CD8-positive, alpha-beta memory T cell (primary cell): ENCODE measurements at places on chromosomes 16 and 17. TPM values are rescaled to one million over a fixed set of nuclear protein-coding genes. Genes with fewer than 3 reads are reported as not detected.

DNA sequence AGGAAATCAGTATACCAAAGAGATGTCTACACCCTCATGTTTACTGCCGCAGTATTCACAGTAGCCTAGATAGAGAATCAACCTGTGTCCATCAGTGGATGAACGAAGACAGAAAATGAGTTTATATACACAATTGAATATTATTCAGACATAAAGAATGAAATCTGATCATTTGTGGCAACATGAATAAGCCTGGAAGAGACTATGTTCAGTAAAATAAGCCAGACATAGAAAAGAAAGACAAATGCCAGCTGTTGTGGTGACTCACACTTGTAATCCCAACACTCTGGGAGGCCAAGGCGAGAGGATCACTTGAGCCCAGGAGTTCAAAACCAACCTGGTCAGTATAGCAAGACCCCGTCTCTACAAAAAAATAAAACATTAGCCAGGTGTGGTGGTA is 16.1 kb downstream of the NUDT16L1 start:
- DNase-seq = no peak

DNA sequence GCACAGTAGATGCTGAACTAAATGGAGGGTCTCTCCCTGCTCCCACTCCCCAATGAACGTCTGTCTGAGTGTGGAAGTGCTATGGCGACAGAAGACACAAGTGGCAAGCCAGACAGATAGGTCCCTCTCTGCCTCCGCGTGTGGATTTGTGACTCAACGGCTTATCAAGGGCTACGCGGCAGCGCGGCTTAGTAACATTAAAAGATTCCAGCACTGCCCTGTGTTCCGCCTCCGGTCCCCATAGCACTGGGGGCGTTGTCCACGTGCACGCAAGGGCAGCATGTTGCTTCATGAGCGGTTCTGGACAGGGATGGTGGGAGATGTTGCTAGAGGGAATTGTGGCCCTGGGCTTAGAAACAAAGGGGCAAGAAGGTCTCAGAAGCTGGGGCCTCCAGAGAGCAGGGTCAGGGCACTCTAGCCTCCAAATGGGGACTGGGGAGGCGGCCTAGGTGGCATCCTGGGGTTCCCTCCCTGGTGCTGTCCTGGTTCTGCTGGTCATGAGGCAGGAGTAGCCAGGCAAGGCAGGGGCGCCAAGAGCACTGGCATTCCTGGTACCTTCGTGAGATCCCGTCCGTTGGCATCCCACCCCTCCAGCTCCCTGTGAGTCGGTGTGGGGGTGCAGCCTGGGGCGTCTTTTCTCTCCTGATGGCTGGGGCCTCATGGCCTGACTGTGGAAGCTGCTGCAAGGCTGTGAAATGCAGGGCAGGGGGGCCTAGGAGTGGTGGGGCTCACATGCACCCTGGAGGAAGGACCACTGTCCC is 9.1 kb downstream of the CRHR1 start:
- DNase-seq = no peak

DNA sequence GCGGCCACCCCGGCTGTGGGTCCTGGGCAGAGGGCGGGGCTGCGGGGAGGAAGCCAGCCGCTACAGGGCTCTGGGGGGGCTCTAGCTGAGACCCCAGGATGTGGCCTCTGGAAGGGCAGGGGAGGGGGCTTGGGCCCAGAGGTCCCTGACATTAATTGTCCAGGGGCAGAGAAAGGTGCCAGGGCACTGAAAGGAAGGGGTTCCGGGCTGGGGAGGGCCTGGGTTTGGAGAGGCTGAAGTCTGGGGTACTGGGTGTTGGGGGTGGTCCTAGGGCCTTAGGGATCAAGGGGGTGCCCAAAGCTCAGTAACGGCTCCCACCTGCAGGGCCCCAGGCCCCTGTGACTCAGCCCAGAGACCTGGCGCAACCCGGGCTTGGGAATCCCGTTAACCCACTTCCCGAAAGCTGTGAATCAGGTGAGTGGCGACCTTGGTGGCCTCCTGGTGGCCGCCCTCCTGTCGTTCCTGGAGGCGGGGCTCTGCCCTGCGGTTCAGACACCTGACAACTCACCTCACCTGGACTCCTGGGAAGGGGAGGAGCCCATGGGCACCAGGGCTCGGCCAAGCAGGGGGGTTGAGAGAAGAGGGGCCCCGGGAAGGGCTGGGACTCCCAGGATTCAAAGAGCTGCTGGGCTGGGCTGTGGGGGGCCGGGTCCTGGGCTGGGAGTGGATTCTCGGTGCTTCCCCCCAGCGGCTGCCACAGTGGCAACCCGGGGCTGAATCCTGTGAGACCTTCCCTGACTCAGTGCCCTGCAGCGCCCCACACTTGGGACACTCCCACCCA is 465 bp upstream of the PRSS22 start:
- DNase-seq = no peak

GRCh38 chr16:3030222-3031212 is 6.2 kb downstream of the BICDL2 start:
- DNase-seq = no peak

- no peak for DNase-seq
Observed at GRCh38 chr16:88680554-88681083, 5.7 kb downstream of the SNAI3 start.

DNA sequence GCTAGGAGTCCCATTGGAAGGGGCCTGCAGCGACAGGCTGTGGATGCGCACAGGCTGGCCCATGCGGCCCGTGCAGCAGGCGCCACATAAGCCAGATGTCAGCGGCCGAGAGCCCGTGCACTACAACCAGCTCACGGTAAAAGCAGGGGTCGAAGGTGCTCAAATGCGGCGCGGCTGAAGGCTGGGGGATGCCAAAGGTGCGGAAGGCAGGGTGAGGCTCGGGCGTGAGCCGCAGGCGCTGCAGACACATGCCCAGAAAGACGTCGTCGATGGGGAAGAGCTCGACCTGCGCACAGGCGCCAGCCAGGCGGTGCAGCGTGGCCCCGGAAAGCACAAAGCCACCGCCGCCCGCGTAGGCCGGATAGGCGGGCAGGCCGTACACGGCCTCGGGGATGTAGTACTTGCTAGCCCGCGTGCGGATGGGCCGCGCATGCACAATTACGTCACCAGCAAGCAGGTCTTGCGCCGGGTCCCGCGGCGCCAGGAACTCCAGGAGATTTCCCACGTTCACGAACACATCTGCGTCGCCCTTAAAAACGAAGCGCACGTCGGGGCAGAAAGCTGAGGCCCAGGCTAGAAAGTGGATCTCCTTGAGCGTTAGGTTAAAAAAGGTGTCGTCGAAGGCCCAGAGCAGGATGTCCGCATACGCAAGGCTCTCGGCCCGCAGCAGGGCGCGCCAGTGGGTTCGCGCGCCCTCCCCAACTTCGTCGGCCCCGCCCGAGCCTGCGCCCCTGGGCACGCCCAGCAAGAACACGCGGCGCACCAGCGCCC is 1.3 kb downstream of the B3GNT9 start:
- DNase-seq = no peak

The KRT27 gene
- not detected for total RNA-seq

The TP53TG3E gene
- not detected for total RNA-seq

The GRAP gene
- total RNA-seq = 10.1 TPM
